ENCODE measurements at places on chromosomes 6 and 20. TPM values are rescaled to one million over a fixed set of nuclear protein-coding genes. Genes with fewer than 3 reads are reported as not detected.

DNA sequence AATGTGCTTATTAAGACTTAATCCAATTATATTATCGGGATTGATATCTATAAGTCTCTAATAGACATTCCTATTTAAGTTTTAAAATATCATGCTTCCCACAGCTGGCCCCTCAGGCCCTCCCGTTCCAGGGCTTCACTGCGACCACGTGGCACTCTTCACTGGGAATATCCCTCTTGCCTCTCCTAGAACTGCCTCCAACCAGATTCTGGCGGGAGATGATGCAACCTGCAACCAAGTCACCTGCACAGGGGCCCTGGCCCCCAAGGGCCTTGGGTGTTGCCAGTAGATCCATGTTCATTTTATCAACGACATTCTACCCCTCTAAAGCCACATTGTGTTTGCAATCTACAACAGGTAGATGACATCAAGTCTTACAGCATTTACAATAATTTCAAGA, 18.4 kb upstream of the RAMACL start:
- no peak overlapping the region for H3K4me3 ChIP-seq
- no peaks in the 10 kb centered on the region for H3K36me3 ChIP-seq
- no peaks in the 10 kb centered on the region for H3K4me1 ChIP-seq
- no peak overlapping the region for H3K27ac ChIP-seq

DNA sequence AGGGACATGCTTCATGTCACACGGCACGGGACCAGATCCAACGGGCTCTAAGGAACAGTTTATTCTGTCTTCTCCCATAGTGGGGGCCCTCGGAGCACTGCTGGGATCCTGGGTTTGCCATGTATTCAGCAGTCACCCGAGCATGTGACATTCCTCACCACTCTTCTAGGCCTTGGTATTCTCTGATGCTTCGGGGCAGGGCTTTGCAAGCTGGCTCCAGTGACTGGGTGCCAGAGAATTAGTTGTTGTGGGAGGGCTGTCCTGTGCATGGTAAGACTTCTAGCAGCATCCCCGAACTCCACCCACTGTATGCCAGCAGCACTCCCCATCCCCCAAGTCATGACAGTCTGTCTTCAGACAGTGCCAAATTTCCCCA, 5.4 kb downstream of the CCN5 start:
- no peaks in the 10 kb centered on the region for H3K27me3 ChIP-seq
- H3K4me1 ChIP-seq = peaks cover 4% of the 10 kb centered on the region
- no peak overlapping the region for H3K4me3 ChIP-seq
- DNase-seq = no peak

The CYP24A1 gene
- total RNA-seq = not detected

The TMEM200A gene
- total RNA-seq = 0.67 TPM
